ENCODE measurements at places on chromosomes 7 and 10.

- DNase-seq = peak; percentile 52
Measured at GRCh38 chr10:20993830-20994527, 96.9 kb upstream of the NEBL start.

DNA sequence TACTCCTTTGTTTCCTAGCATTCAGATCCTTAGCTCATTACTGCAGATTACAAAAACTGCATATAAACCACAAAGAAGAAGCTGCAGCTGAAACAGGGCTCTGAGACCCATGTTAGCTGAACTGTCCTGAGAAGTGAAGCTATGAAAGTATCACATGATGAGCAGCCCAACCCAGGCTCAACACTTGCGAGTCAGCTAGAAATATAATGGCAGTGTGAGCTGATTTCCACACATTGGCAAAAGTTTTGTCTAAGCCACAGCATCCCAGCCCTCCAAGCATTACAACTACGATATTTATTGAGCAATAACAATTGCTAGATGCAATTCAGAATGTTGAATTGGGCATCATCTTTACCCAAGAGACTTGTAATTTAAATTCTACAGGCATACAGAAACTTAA is 34.5 kb upstream of the SKAP2 start:
- no peak for DNase-seq

DNA sequence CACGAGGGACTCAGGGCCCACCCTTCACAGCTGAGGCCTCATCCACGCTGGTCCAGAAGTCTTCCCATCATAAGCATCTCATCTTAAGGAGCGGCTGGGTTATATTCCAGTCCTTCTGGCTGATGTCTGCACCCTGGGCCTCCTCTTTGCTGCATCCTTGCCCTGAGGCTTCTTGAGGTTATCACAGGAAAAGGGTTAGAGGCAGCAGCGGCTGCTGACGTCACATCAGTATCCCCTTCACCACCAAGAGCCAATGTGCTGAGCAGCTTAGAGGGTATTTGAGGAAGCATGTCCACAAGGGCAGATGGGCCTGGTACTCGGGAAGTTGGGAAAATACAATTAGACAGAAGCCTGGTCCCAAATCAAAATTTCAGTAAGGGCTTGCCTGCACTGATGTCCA is 125.1 kb downstream of the PLXNA4 start:
- no peak for DNase-seq

DNA sequence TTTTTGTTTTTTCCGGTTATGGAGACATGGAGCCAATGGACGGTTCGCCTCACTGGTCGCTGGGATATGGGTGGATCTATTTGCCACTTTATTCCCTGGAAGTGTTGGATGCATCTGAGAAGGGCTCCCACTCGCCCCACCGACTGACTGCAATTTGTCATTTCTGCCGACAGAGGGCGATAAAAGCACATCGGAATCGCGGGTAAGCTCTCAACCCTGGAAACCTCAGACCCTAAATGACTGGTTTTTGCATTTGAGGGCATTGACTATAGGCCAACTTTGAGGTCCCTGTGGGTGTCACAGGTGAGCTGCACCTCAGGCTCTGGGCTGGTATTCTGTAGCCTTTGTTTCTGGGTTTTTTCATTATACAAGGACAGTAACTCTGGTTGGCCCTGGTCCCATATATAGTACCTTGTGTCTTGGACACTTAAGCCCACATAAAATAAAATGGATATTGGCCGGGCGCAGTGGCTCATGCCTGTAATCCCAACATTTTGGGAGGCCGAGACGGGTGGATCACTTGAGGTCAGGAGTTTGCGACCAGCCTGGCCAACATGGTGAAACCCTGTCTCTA is 11.9 kb upstream of the OPALIN start:
- peak; percentile 32 for DNase-seq

DNA sequence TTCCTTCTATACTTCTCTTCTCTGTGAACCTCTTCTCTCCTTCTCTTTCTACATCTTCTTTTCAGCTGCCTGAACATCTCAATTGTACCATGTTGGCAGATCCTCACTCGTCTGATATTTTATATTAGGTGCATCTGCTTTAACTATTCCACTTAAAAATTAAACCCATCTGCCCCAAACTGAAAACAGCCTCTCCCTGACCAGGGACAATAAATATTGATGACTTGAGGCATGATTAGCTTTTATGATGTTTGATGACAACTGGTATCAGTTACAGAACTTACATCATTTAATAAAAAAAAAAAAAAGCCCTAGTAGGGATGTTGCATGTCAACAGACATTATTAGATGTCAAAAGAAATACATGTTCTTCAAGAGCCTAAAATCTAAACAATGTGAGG is 79.8 kb upstream of the HABP2 start:
- DNase-seq = no peak
